ENCODE measurements at places on chromosomes 4 and X.

DNA sequence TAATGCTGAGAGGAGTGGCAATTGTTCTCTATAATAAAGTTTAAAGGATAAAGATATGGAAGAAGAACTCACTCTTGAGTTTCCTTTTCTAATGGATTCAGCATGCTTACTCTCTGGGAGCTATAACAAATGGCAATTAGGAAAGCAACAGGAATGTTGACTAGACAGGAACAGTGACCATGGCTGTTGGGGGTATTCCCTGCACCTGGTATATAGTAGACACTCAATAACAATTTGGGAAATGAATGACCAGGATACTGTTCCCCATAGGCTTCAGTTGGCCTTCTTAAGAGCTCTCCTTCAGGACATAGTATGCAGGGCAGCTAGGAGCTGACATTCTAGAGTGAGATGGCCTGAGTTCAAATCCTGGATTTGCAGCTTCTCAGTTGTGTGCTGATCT, 1.8 kb downstream of the LIMCH1 start:
- DNase-seq = no peak

GRCh38 chrX:42954880-42955279, 176.9 kb upstream of the PPP1R2C start:
- DNase-seq = no peak

- DNase-seq = peak; percentile 17
These were observed 463.9 kb upstream of the PCDH7 start for GRCh38 chr4:30256116-30256832.

DNA sequence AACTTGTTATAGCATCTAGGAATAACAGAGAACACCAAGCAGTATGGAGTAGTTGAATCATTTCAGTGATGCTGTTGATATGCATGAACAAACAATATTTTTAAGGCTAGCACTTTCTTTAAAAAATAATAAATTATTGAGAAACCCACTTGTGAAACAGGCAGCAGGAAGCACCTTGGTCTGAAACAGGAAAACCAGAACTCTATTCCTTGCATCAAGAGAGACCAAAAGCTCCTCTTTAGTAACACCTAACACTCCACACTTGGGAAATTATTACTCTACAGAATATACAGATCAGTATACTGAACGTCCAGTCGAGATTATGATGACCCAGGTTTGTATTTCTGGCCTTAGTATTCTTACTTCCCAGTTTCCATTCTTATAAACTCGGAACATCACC, 129.0 kb downstream of the ARAP2 start:
- DNase-seq = no peak

DNA sequence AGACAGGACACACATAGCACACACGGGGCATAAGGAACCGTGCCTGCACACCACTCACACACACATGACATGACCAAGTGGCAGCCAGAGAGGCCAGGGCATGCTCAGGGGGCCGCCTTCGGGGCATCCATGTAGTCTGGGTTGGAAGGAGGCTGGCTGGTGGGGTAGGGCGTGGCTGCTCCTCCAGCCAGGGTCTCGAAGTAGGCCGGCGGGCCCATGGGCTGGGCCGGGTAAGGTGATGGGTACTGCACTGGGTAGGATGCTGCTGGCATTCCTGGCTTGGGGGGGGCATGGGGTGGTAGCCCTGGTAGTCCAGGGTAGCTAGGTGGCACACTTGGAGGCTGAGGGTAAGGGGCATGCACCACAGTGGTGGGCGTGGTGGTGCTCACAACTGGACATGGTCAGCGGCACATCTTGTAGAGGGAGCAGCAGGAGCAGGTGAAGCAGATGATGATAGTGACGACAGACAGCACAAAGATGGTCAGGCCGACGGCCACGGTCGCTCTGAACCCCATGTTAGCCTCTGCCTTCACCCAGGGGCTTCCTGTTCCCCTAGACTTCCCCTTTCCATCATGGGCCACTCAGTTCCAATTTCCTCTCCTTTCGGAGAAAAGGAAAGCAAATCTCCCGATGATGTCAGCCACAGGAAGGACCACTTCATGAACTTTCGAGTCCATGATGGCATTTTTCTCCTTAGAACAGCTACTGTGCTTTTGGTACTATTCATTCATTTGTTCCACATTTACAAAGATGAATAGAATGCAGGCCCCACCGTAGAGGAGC, 10.9 kb upstream of the DDX3X start:
- no peak for DNase-seq

DNA sequence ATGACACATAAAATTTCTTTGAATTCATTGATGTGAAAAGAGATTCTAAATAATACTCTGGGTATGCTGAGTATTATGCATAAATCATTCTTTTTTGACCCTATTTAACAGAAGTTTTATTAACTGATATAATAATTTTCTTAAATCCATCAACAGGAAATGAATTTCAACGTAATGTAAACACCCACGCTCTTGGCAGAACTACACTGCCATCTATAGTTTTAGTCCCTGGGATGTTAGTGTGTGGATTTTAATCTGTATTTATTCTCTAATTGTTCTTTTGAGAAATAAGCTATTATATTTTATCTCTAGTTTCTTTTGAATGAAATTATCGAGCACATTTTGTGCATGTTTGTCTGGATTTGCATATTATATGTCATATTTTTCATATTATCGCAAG, 666.8 kb upstream of the NDST4 start:
- DNase-seq = no peak

- no peak for DNase-seq
These were observed 80.5 kb downstream of the TBC1D9 start for GRCh38 chr4:140675599-140676231.

- no peak for DNase-seq
These were observed 160.2 kb upstream of the CPEB2 start for GRCh38 chr4:14841801-14842768.

- no peak for DNase-seq
These were observed 9.1 kb downstream of the LONRF3 start for GRCh38 chrX:118983513-118983912.

DNA sequence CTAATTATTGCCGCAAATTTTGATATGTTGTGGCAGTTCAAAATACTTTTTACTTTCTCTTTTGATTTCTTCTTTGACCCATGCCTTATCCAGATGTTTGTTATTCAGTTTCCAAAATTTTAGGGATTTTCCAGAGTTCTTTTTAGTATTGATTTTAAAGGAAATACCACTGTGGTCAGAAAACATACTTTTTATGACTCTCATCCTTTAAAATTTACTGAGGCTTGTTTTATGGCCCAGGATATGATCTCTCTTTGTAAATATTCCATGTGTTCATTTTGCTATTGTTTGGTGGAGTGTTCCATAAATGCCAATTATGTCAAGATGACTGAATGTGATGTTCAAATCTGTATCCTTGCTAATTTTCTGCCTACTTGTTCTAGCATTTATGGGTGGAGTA, 272.3 kb upstream of the DIPK2B start:
- DNase-seq = no peak

- no peak for DNase-seq
These were observed 481.7 kb downstream of the NAF1 start for GRCh38 chr4:162684998-162685397.

DNA sequence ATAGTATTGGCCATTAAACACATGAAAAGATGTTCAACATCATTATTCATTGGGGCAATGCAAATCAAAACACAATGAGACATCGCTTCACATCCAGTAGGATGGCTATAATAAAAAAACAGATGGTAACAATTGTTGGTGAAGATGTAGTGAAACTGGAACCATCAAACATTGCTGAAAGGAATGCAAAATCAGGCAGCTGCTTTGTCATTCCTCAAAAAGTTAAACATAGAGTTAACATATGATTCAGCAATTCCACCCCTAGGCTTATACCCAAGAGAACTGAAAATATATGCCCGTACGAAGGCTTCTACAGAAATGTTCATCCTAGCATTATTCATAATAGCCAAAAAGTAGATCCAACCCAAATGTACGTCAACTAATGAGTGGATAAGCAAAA, 144.0 kb upstream of the NAP1L5 start:
- no peak for DNase-seq

GRCh38 chr4:182678590-182678989, 238.6 kb downstream of the DCTD start:
- DNase-seq = no peak

DNA sequence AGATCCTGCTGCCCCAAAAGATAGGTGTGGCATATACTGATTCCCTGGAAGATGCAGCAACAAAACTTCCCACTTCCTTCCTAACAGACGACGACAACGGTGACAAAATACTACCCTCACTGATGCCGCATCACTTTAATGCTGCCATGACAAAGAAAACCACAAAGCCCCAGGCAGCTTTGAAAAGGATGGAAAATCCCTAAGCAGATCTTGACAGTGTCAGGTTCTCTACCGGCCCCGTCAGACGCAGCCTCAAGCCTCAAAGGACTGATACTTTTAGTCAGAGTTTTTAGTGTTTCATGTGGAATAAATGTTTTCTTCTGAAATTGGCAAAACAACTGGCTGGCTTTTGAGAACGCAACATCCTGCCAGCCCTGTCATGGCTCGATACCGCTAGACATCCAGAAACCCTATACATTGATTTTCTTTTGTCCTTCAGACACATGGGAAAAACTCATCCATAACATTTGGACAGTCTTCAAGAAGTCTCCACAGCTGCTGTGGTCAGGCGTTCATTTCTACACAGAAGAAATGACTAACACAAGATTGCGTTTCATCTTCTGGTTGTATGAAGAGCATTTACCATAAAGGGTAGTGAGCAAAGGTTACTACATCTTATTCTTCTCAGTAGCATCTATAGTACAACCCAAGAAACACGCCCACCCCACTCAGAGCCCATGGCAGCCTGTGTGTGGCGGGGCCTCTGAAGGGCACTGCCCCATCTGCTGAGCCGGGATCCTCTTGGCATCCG, 60.1 kb downstream of the GATB start:
- no peak for DNase-seq

DNA sequence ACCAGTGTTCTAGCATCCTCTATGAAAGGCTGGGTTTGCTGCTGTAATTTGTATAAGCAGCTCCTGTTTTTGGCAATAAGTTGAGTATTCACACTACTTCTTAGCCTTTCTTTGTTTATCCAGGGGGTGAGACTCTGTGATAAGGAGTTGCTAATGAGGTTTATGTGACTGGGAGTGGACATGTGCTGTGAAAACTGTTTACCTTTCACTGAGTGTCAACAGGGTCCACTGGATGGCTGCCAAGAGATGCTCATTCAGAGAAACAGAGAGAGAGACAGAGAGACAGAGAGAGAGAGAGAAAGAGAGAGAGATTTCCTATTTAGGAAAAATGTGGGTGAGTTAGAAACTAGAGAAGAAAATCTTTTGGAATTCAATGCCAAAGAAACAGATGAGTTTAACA, 233.9 kb downstream of the CHIC2 start:
- DNase-seq = no peak

All from NCI-H2081 treated with DMSO at 0.1 percent for 48 hours (cell line).